ENCODE measurements at places on chromosomes 2 and 18. TPM values are rescaled to one million over a fixed set of nuclear protein-coding genes. Genes with fewer than 3 reads are reported as not detected.

Gene LOXHD1
- 0.45 TPM for total RNA-seq

Gene ACADL
- total RNA-seq, result not detected

GRCh38 chr2:166917415-166917814, 29.1 kb downstream of the XIRP2 start:
- DNase-seq, result no peak

- no peak for DNase-seq
Observed at GRCh38 chr2:85663594-85664565, 4.1 kb downstream of the SFTPB start.

GRCh38 chr2:98050070-98050469, 36.9 kb upstream of the VWA3B start:
- no peak for DNase-seq

DNA sequence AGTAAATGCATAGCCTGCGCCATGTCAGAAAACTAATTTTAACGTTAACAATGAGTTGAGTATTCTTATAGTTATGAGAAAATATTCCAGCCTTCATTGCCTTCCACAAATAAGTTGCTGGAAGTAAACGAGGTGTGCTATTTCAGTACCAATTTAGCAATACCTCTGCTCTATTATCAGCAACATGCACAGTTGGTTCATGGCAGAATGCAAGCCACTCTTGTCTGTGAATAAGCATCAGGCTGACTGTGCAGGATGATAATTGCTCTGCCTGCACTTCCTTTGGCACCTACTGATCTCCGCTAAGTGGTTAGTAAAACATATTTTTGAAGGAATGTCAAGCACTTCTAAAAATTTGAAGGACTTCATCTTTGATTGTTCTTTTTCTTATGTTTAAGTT, 261.9 kb upstream of the SIX3 start:
- no peak for DNase-seq

All from activated CD8-positive, alpha-beta T cell treated with anti-CD3 and anti-CD28 coated beads for 36 hours (primary cell).